ENCODE measurements at places on chromosomes 2 and 18. TPM values are rescaled to one million over a fixed set of nuclear protein-coding genes. Genes with fewer than 3 reads are reported as not detected.
A peak's percentile ranks its signal among the peaks of the same experiment; 100 is the strongest.

KCNG2 gene
- total RNA-seq, result not detected

GRCh38 chr2:20487392-20488174, 40.7 kb downstream of the RHOB start:
- H3K4me3 ChIP-seq, result no peak overlapping the region
- no peaks in the 10 kb centered on the region for H3K36me3 ChIP-seq
- peaks cover 25% of the 10 kb centered on the region for H3K4me1 ChIP-seq
- H3K27me3 ChIP-seq, result no peaks in the 10 kb centered on the region

TOGARAM2 gene
- 0.44 TPM for total RNA-seq

- H3K4me1 ChIP-seq, result no peaks in the 10 kb centered on the region
- H3K27me3 ChIP-seq, result no peaks in the 10 kb centered on the region
- DNase-seq, result no peak
Observed at GRCh38 chr18:43009674-43010073, 105.8 kb downstream of the RIT2 start.

FN1 gene
- total RNA-seq, result 42.5 TPM

TXNDC2 gene
- 0.11 TPM for total RNA-seq

- H3K27ac ChIP-seq, result 0 out of 2 replicates have a peak overlapping the region, but pooled peaks have one; percentile 8
- H3K4me3 ChIP-seq, result no peak overlapping the region
- H3K36me3 ChIP-seq, result peaks cover 21% of the 10 kb centered on the region
Observed at GRCh38 chr18:58257461-58257860, 213.4 kb downstream of the NEDD4L start.

GRCh38 chr2:179455172-179455524, 190.5 kb upstream of the SESTD1 start:
- DNase-seq, result peak; percentile 25
- no peaks in the 10 kb centered on the region for H3K27me3 ChIP-seq
- peaks cover 2% of the 10 kb centered on the region for H3K4me1 ChIP-seq

LIMS1 gene
- 61.6 TPM for total RNA-seq

- no peak overlapping the region for H3K4me3 ChIP-seq
- no peak overlapping the region for H3K27ac ChIP-seq
Observed at GRCh38 chr2:43240766-43241150, 14.4 kb upstream of the ZFP36L2 start.

DHRS9 gene
- total RNA-seq, result not detected

DNA sequence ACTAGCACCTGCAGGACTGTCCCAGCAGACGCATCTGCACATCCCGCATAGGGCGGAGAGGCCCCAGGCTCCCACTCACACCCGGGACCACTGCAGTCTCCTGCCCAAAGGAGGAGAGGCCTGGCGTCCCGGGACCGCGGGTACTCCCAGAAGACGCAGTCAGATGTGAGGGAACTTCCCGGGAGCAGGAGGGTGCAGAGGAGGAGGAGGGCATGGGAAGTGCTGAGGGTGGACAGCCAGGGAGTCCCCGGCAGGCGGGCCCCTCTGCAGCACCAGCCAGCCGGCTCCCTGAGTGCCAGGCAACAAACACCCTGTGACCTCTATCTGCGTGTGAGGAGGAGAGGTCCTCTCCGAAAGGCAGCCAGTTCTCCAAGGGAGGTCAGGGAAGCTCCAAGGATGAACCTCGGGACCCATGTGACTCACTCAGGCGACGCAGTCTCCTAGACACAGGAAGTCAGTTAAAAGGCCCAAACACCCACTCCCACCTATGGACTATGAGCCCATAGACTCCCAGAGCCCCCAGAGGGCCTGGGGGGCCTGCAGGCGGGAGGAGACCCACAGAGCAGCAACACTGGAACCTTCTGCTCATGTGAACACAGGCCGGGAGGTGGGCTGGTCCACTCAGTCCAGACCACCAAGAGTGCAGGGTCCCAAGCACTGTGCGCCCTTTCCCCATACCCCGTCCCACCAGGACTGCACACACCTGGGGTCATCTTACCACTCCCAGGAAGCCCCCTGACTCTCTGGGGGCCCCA, 4.2 kb downstream of the PXDN start:
- H3K4me3 ChIP-seq, result no peak overlapping the region
- DNase-seq, result no peak
- H3K36me3 ChIP-seq, result no peaks in the 10 kb centered on the region
- no peak overlapping the region for H3K27ac ChIP-seq
- peaks cover 13% of the 10 kb centered on the region for H3K4me1 ChIP-seq
- H3K27me3 ChIP-seq, result peaks cover 10% of the 10 kb centered on the region

ANKRD53 gene
- total RNA-seq, result not detected

DNA sequence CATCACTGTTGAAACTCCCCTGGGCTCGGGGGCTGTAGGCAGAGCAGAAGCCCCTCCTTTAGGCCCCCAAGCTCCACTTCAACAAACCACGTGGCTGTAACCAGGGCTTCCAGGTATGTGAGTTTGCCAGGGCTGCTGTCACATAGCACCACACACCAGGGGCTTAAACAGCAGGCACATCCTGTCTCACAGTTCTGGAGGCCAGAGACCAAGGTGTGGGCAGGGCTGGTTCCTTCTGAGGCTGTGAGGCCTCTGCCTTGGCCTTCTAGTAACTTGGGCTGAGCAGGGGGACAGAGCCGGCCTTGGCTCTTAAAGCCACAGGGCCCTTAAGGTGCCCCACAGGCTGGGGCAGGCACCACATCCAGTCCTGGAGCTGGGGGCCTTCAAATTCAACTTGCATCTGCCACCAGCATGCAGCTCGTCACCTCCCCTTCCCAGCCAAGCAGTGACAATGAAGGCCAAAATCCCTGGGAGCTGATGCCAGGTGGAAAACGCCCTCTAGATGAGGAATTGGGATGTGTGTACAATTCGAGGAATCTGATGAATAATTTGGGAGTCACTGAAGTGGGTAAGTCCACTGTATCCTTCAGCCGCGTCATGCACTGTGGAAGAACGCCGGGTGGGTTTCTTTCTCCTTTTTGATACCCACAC, 104.2 kb upstream of the ODC1 start:
- H3K27me3 ChIP-seq, result no peaks in the 10 kb centered on the region
- no peaks in the 10 kb centered on the region for H3K36me3 ChIP-seq
- DNase-seq, result no peak
- H3K4me3 ChIP-seq, result no peak overlapping the region
- H3K4me1 ChIP-seq, result peaks cover 9% of the 10 kb centered on the region

CIB4 gene
- not detected for total RNA-seq

MAP3K19 gene
- total RNA-seq, result not detected

DNA sequence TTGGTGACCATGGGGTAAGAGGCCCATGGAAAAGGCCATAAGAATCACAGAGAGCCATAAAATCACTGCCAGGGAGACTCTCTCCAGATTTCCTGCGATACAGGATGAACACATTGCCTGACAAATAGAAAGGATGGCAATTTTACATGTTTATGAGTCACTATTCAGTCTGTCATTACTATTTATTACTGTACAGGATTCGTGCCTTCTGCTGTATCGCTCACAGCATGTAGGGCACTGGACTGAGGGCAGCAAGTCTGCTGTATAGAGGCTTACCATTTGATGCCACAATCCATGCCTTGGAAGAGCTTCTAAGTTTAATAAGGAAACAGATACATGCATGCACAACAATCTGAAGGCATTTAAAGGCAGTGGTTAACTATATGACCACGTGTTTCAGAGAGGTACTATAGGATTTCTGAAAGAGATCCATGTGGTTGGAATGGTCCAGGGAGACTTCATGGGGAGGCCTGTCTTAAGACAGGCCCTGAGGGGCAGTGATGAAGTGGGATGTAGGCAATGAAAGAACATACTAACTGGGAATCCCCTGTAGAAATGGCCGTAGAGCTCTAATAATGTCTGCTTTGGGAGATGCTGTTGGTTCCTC, 702.4 kb upstream of the RAB6C start:
- no peaks in the 10 kb centered on the region for H3K36me3 ChIP-seq
- H3K27me3 ChIP-seq, result 0 out of 2 replicates have a peak, but pooled peaks cover 5% of the 10 kb centered on the region
- no peak overlapping the region for H3K4me3 ChIP-seq

DNA sequence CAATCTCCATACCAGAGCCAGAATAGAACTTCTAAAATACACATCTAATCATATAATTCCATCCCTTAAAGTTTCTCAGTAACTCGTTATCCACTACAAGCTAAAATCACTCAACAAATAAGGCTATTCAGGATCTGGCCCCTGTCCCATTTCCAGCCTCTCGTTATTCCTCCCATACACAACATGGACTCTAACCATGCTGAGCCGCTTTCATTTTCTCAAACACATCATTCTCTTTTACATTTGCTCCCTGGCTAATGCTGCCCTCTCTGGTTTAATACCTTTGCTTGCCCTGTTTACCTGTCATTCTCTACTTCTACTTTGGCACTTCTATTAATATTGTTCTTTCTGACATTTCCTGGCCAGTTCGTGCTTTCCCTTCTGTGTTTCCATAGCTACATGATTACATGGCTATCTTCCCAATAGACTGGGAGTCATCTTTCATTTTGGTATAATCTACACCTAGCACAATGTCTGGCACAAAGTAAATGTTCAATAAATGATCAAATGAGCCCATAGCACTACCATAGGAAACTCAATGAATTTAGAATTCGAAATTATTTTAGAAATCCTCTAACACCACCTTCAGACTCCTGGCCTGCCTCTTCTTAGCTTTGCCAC, 163.6 kb upstream of the VRK2 start:
- peak overlapping the region; percentile 79 for H3K27ac ChIP-seq
- H3K27me3 ChIP-seq, result no peaks in the 10 kb centered on the region
- no peaks in the 10 kb centered on the region for H3K36me3 ChIP-seq
- DNase-seq, result no peak
- peaks cover 32% of the 10 kb centered on the region for H3K4me1 ChIP-seq
- peak overlapping the region; percentile 27 for H3K4me3 ChIP-seq

GRCh38 chr2:199131136-199131655, 326.5 kb downstream of the SATB2 start:
- H3K27ac ChIP-seq, result no peak overlapping the region
- H3K4me1 ChIP-seq, result no peaks in the 10 kb centered on the region
- no peak overlapping the region for H3K4me3 ChIP-seq
- H3K36me3 ChIP-seq, result no peaks in the 10 kb centered on the region

RGPD4 gene
- not detected for total RNA-seq

THADA gene
- 30.5 TPM for total RNA-seq

Data from PC-9 (cell line).